ENCODE measurements at places on chromosomes 4 and X. TPM values are rescaled to one million over a fixed set of nuclear protein-coding genes. Genes with fewer than 3 reads are reported as not detected.
A peak's percentile ranks its signal among the peaks of the same experiment; 100 is the strongest.

Gene USP51
- 4.1 TPM for total RNA-seq

Gene GYPE
- 1.2 TPM for total RNA-seq

Gene WNK3
- total RNA-seq, result 4.3 TPM

Gene GPRASP1
- total RNA-seq, result 11.7 TPM

Gene SCFD2
- 14.8 TPM for total RNA-seq

Gene DDX60
- 7.9 TPM for total RNA-seq

Gene JCHAIN
- 2.3 TPM for total RNA-seq

Gene TMEM164
- 17.9 TPM for total RNA-seq

Gene ADGRG4
- under 0.01 TPM for total RNA-seq

Gene PTTG2
- 0.09 TPM for total RNA-seq

Gene PCDH10
- total RNA-seq, result 0.31 TPM

- DNase-seq, result no peak
- H3K36me3 ChIP-seq, result peaks cover 2% of the 10 kb centered on the region
- H3K27ac ChIP-seq, result no peak overlapping the region
- no peaks in the 10 kb centered on the region for H3K4me1 ChIP-seq
- H3K4me3 ChIP-seq, result no peak overlapping the region
- no peaks in the 10 kb centered on the region for H3K27me3 ChIP-seq
These were observed 63.0 kb upstream of the TMEM150C start for GRCh38 chr4:82624819-82625218.

GRCh38 chr4:8359193-8359592 lies 81.3 kb downstream of the ACOX3 start:
- H3K27ac ChIP-seq, result no peak overlapping the region
- peaks cover 5% of the 10 kb centered on the region for H3K27me3 ChIP-seq
- no peak for DNase-seq
- H3K4me3 ChIP-seq, result no peak overlapping the region
- peaks cover under 1% of the 10 kb centered on the region for H3K36me3 ChIP-seq
- H3K4me1 ChIP-seq, result peaks cover 6% of the 10 kb centered on the region

DNA sequence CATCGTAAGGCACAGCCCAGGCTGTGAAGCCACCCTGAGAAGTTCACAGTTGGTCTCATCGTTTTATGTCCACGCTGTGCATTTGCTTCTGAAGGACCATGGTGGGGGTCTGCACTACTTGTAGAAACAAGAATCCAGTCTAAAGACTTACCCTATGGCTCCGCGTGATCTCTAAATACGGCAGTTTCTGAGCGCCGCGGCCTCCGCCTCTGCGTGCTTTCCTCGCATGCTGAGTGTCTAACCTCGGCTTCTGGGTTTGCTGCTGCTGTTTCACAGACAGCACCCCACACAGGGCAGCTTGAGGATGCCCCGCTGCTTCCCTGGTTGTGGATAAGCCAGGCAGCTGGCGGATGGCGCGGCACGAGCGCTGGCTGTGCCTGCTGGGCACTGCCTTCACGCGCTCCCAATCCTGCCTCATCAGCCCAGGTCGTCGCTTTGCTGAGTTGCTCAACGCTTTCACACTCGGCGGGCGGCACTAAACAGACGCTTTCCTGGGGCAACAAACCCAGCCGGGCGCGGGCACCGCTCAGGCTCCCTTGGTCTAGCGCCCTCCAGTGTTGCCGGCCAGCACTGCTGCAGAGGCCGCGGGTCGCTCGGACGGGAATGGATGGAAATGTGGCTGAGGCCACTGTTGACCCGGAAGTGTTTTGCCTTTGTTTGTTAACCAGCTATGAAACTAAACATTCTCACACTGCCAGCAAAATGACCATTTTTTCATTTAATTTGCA lies 39.2 kb downstream of the FGFRL1 start:
- H3K36me3 ChIP-seq, result no peaks in the 10 kb centered on the region
- peaks cover 42% of the 10 kb centered on the region for H3K4me1 ChIP-seq
- no peak overlapping the region for H3K4me3 ChIP-seq
- DNase-seq, result no peak
- H3K27ac ChIP-seq, result no peak overlapping the region

GRCh38 chr4:8086783-8087445 lies 71.7 kb downstream of the ABLIM2 start:
- no peak overlapping the region for H3K27ac ChIP-seq
- H3K4me1 ChIP-seq, result no peaks in the 10 kb centered on the region
- DNase-seq, result no peak
- peaks cover 13% of the 10 kb centered on the region for H3K27me3 ChIP-seq
- H3K36me3 ChIP-seq, result no peaks in the 10 kb centered on the region
- no peak overlapping the region for H3K4me3 ChIP-seq

- H3K4me1 ChIP-seq, result no peaks in the 10 kb centered on the region
- H3K27me3 ChIP-seq, result no peaks in the 10 kb centered on the region
These were observed 27.9 kb upstream of the BBS7 start for GRCh38 chr4:121898150-121898549.

- H3K27ac ChIP-seq, result no peak overlapping the region
- no peaks in the 10 kb centered on the region for H3K4me1 ChIP-seq
- H3K36me3 ChIP-seq, result no peaks in the 10 kb centered on the region
- H3K27me3 ChIP-seq, result peaks cover 3% of the 10 kb centered on the region
- H3K4me3 ChIP-seq, result no peak overlapping the region
These were observed 3.4 kb upstream of the HOPX start for GRCh38 chr4:56684320-56685050.

- peak overlapping the region; percentile 95 for H3K27ac ChIP-seq
- peak overlapping the region; percentile 73 for H3K4me3 ChIP-seq
- H3K27me3 ChIP-seq, result no peaks in the 10 kb centered on the region
These were observed 688 bp downstream of the UFSP2 start for GRCh38 chr4:185424905-185425646.

DNA sequence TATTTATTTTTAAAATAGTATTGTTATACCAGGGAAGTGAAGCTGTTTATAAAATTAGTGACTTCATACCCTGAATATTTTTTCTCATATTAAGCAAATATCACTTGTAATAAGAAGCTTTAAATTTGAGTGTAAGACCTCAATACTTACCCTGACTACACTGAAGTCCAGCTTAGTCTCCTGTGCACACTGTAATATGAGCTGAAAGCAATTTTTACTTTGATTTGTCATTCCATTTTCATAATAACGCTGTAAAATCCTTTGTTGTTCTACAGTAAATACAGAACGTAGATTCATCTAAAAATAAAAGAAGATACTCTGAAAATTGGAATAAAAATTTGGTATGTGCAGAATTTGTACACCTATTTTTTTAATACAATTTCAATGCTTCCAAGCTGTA lies 27.2 kb downstream of the HDX start:
- H3K27me3 ChIP-seq, result no peaks in the 10 kb centered on the region
- no peak overlapping the region for H3K27ac ChIP-seq
- no peaks in the 10 kb centered on the region for H3K36me3 ChIP-seq
- no peak overlapping the region for H3K4me3 ChIP-seq
- no peaks in the 10 kb centered on the region for H3K4me1 ChIP-seq

DNA sequence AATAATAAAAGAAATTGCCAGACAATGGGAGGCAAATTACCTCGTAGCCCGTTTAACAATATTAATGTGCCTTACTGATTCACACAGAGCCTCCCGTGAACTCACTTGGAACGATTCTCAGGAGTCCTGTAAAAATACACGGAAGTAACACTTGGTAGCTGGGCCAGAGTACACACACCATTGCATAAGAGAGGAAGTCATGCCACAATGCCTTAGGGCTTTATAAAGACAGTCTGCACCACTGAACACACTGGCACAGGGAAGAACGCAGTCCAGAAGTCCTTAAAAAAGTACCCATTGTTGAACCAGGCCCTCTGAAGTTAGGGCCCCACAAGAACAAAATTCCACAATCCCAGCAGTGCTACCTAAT lies 15.1 kb downstream of the SLC2A9 start:
- H3K27me3 ChIP-seq, result no peaks in the 10 kb centered on the region
- no peaks in the 10 kb centered on the region for H3K36me3 ChIP-seq
- peak overlapping the region; percentile 76 for H3K27ac ChIP-seq
- no peak overlapping the region for H3K4me3 ChIP-seq
- DNase-seq, result peak; percentile 80

DNA sequence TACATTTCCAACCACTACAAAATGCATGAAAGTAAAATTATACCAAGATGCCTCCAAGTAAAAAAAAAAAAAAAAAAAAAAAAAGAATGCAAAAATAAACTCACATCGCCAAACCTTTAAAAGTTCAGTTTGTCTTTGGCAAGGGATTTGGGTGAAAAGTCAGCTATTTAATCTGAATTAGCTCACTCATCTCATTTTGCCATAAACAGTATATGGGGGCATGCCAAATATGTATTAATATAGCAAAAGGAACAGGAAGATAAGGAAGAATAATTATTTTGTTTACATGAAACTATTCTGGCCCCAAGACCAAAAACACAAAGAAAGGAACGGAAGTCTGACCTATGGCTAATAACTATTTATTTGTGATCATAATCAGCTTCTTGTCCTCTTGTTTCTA lies 114.7 kb upstream of the SLC6A14 start:
- no peak overlapping the region for H3K4me3 ChIP-seq
- peaks cover 2% of the 10 kb centered on the region for H3K4me1 ChIP-seq
- DNase-seq, result no peak
- H3K36me3 ChIP-seq, result no peaks in the 10 kb centered on the region

DNA sequence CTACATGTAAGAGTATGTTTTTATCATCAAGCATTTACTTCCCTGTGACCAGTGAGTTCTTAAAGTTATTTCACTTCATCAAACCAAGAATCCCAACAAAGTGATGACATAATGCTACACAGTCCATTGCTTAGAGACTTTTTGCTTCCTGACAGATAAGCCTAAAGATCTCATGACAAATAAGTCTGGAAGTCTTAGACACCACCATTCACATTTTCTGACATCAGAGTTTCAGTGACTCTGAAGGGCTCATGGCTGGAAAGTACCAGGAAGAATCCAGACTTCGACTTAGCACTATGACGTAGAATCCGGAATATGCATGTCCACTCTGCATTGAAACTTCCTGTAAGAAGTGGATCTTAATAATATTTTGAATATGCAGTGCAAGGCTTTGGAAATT lies 53.7 kb downstream of the CLDN22 start:
- H3K4me1 ChIP-seq, result no peaks in the 10 kb centered on the region
- no peaks in the 10 kb centered on the region for H3K27me3 ChIP-seq
- no peak overlapping the region for H3K4me3 ChIP-seq
- DNase-seq, result no peak
- H3K27ac ChIP-seq, result no peak overlapping the region

GRCh38 chr4:107945809-107946208 lies 14.5 kb downstream of the CYP2U1 start:
- H3K4me3 ChIP-seq, result no peak overlapping the region
- no peaks in the 10 kb centered on the region for H3K4me1 ChIP-seq
- no peak overlapping the region for H3K27ac ChIP-seq
- H3K27me3 ChIP-seq, result no peaks in the 10 kb centered on the region

- no peaks in the 10 kb centered on the region for H3K36me3 ChIP-seq
- H3K27ac ChIP-seq, result peak overlapping the region; percentile 77
- H3K4me3 ChIP-seq, result peak overlapping the region; percentile 11
- H3K4me1 ChIP-seq, result peaks cover 4% of the 10 kb centered on the region
- H3K27me3 ChIP-seq, result no peaks in the 10 kb centered on the region
These were observed 548 bp downstream of the TLR1 start for GRCh38 chr4:38803833-38804653.

DNA sequence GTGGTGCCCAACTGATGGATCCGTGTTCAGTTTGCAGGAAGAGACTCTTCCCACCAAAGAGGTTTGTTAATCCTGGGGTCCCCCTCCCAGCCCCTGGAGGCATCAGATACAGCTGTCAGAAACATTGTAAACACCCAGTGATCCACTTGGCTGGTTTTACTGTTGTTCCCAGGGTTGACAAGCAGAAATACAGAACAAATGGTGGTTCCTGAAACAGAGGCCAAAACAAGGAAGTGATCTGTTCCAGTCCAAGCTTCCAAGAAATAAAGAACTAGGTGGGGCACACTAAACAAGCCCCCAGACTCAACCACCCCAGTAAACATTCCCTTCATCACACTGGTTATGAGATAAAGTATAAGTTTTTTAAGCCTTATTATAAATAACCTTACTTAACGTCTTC lies 1.4 kb downstream of the TMLHE start:
- H3K27ac ChIP-seq, result peak overlapping the region; percentile 93
- H3K4me1 ChIP-seq, result peaks cover 3% of the 10 kb centered on the region
- DNase-seq, result peak; percentile 7
- no peaks in the 10 kb centered on the region for H3K36me3 ChIP-seq

DNA sequence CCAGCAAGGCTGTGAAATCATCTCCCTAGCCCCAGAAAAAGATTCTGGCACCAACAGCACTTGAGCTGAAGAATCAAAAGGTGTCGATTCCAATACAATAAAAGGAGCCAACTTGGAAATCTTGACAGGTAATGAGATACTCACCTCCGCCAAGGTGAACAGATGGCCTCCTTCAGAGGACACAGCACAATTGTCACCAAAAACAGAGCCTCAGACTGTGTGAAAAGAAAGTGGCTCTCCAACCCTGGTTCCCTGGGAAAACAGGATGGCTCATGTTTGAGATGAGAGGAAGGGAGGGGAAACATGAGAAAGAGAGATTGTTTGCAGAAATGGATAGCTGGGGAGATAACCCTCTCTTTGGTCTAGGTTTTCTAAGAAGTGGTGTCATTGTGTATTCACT lies 168.9 kb downstream of the HS3ST1 start:
- DNase-seq, result no peak
- no peaks in the 10 kb centered on the region for H3K36me3 ChIP-seq
- H3K27ac ChIP-seq, result no peak overlapping the region

DNA sequence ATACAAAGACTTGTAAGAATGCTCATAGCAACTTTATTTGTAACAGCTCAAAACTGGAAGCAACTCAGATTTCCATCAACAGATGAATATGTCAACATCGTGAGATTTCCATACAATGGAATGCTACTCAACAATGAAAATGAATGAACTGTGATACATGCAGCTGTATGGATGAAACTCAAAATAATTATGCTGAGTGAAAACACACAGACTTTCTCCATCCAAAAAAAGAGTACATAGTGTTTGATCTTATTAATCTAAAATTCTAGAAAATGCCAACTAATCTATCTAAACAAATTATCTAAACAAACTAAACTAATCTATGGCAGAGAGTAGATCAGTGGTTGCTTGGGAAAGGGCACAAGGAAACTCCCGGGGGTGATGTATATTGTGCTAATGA lies 42.7 kb downstream of the PPP1R2C start:
- H3K4me3 ChIP-seq, result no peak overlapping the region
- H3K27ac ChIP-seq, result no peak overlapping the region
- H3K4me1 ChIP-seq, result no peaks in the 10 kb centered on the region
- H3K27me3 ChIP-seq, result peaks cover 8% of the 10 kb centered on the region

- no peaks in the 10 kb centered on the region for H3K36me3 ChIP-seq
- peaks cover 10% of the 10 kb centered on the region for H3K4me1 ChIP-seq
- H3K27ac ChIP-seq, result no peak overlapping the region
- no peaks in the 10 kb centered on the region for H3K27me3 ChIP-seq
These were observed 92.5 kb downstream of the ANK2 start for GRCh38 chr4:113141901-113142346.

- DNase-seq, result no peak
- H3K36me3 ChIP-seq, result no peaks in the 10 kb centered on the region
- no peak overlapping the region for H3K27ac ChIP-seq
- no peaks in the 10 kb centered on the region for H3K27me3 ChIP-seq
- no peak overlapping the region for H3K4me3 ChIP-seq
These were observed 1668.1 kb upstream of the AGA start for GRCh38 chr4:179110356-179110755.

DNA sequence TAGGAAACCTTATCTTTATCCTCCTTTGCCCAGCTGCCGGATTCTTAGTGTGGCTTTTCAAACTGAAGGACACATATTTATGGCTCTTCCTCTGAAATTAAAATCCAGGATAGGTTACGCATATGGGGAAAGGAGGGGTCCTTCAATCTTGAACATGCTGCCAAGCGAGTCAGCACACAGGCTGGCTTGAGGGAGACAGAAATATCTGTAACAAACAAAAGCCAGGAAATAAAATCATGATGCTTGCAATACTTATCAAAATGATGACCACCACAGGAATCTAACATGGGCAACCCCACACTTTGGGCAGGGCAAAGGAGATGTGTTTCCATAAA lies 196.4 kb upstream of the LDB2 start:
- peaks cover 6% of the 10 kb centered on the region for H3K4me1 ChIP-seq
- no peak overlapping the region for H3K4me3 ChIP-seq
- H3K27me3 ChIP-seq, result no peaks in the 10 kb centered on the region
- DNase-seq, result no peak
- H3K27ac ChIP-seq, result no peak overlapping the region

All from muscle of leg (tissue), 16 donors.